Smooth muscle cell of bladder (primary cell): ENCODE measurements at places on chromosomes 3 and 15. TPM values are rescaled to one million over a fixed set of nuclear protein-coding genes. Genes with fewer than 3 reads are reported as not detected.

LYZL4 gene
- not detected in 2 replicates for total RNA-seq

FBXL2 gene
- total RNA-seq, result 7.3 and 9.8 TPM in 2 replicates

CLDN11 gene
- total RNA-seq, result 563 and 624 TPM in 2 replicates

TLR9 gene
- under 0.01 TPM in 1 of 2 replicates, not detected in the other for total RNA-seq

MYO1E gene
- 45.7 and 85.1 TPM in 2 replicates for total RNA-seq
